ENCODE measurements at places on chromosomes 5 and 9. TPM values are rescaled to one million over a fixed set of nuclear protein-coding genes. Genes with fewer than 3 reads are reported as not detected.

The GABRB2 gene
- total RNA-seq, result 0.68 TPM

GRCh38 chr9:110364451-110364850, 26.8 kb upstream of the TXNDC8 start:
- no peak for DNase-seq

DNA sequence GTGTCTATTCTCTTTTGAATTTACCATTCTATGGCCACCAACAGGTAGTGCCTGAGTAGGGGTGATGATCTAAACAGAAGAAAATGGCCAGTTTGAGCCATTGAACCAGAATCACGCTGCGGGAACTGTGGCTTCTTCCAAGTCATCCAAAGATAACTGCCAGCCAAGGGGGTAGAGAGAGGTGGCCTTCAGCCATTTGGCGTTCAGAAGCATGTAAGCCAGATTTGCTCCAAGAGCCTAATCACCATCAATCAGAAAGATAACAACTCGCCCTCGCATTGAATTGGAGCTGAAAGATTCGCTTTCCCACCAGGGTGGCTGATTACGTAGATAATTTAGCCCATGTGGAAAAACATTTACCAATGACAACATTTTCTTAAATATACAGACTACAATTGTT, 1302.7 kb upstream of the DMAC1 start:
- DNase-seq, result no peak

The NR3C1 gene
- 63.7 TPM for total RNA-seq

The CTSV gene
- total RNA-seq, result 6.3 TPM
